ENCODE measurements at places on chromosomes 2 and 18.
A peak's percentile ranks its signal among the peaks of the same experiment; 100 is the strongest.

DNA sequence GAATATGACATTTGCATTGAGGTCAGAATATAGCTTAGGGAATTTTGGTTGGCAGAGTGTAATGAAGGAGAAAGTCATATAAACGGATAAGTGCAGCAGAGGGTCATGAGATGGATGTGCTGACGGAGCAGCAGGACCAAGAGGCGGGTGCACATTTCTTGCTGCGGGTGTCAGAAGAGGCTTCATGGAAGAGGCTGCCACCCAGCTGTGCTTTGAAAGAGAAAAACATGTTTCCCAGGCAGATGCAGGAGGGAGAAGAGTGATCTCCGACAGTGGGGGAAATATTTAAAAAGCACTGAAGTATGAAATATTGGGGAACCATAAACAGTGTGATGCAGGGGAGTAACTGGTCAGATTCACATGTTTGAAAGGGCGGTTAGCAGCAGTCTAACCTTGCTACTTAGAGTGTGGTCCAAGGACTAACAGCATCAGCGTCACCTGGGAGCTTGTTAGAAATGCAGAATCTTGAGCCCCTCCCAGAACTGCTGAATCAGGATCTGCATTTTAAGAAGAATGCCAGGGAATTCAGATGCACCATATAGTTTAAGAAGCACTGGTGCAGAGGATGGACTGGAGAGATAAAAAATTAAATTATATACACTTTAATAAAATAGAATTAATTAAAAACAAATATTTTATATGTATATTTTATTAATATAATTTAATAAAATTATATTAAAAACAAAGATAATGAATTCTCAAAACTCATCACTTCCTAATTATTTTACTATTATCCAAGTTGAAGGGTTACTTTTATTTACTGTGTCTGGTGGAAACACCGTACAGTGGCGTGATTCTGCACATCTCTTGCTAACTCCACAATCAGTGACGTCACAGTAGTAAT is 36.1 kb upstream of the SCYGR1 start:
- no peak for DNase-seq

GRCh38 chr2:233424154-233424951 is 70.1 kb downstream of the DGKD start:
- no peak for DNase-seq

DNA sequence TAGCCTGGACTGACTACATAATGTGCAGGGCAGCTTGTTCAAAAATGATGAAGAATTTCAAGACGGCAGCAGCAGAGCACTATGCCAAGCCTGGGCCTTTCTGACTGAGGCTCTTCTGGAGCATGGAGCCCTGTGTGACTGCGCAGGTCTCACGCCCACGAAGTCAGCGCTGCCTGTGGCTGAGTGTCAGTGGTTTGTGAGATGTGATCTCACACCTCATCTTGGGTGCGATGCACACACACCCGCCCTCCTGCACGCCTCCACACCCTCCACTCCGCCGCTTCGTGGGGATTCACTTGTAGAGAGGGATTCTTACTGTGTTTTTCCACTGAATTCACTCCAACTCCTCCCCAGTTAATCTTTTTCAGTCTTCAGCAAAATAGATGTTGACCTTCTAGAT is 103.9 kb downstream of the VIT start:
- no peak for DNase-seq

- no peak for DNase-seq
Observed at GRCh38 chr18:71329114-71329513, 1040.3 kb downstream of the SOCS6 start.

GRCh38 chr18:21000667-21001066 is 110.9 kb downstream of the ROCK1 start:
- DNase-seq, result no peak

- DNase-seq, result no peak
Observed at GRCh38 chr18:43916984-43917383, 639.7 kb upstream of the SYT4 start.

- DNase-seq, result no peak
Observed at GRCh38 chr18:22564036-22564435, 146.3 kb upstream of the CTAGE1 start.

DNA sequence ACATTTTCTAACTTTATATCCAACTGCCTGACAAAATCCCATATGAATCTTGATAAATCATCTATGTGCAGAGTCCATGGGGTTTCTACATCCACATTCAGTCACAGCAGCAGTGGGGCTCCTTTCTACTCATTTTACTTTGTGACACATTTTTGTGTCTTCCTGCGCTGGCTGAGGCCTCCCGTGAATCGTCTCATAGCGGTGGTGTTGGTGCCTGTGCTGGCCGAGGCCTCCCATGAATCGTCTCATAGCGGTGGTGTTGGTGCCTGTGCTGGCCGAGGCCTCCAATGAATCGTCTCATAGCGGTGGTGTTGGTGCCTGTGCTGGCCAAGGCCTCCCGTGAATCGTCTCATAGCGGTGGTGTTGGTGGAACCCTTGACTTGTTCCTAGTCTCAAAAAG is 17.0 kb downstream of the SNED1 start:
- DNase-seq, result no peak

GRCh38 chr18:10908760-10909159 is 240.6 kb downstream of the PIEZO2 start:
- peak; percentile 57 for DNase-seq

- no peak for DNase-seq
Observed at GRCh38 chr2:188869550-188869949, 104.6 kb upstream of the COL3A1 start.

- peak; percentile 77 for DNase-seq
Observed at GRCh38 chr2:241559323-241560161, 997 bp downstream of the BOK start.

- no peak for DNase-seq
Observed at GRCh38 chr18:63433334-63433866, 11.1 kb upstream of the VPS4B start.

GRCh38 chr18:61833387-61833786 is 59.4 kb downstream of the RNF152 start:
- DNase-seq, result no peak
